ENCODE measurements at places on chromosomes 6 and 20.

DNA sequence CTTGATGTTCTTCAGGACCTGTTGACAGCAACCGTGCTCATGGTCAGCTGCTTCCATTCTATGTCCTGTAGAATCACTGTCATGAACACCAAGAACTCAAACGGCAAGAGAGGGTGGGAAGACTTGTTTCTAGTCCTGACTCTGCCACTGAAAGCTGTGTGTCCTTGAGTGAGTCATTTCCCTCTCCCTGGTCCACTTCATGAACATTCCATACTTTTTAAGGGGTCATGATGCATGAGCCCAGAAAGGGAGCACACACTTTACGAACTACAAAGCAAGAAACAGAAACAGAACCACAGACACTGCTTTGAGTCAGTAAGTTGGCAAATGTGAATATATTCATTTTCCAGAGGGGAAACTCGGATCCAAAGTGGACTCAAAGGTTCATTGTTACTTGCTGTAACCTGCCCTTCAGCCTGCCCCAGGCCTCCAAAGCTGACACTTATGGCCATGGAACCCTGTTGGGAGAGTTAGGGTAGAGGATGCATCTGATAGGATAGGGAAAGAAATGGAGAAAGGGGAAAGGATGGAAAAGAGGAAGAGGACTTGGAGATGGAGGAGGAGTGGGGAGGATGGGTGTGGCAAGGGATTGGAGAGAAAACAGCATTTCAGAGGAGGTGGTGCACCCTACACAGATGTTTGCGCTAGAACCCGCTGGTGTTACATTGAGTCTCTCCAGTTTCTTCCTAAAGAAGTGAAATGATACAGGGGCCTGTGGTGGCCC, 129.8 kb downstream of the FOXO3 start:
- DNase-seq = no peak

DNA sequence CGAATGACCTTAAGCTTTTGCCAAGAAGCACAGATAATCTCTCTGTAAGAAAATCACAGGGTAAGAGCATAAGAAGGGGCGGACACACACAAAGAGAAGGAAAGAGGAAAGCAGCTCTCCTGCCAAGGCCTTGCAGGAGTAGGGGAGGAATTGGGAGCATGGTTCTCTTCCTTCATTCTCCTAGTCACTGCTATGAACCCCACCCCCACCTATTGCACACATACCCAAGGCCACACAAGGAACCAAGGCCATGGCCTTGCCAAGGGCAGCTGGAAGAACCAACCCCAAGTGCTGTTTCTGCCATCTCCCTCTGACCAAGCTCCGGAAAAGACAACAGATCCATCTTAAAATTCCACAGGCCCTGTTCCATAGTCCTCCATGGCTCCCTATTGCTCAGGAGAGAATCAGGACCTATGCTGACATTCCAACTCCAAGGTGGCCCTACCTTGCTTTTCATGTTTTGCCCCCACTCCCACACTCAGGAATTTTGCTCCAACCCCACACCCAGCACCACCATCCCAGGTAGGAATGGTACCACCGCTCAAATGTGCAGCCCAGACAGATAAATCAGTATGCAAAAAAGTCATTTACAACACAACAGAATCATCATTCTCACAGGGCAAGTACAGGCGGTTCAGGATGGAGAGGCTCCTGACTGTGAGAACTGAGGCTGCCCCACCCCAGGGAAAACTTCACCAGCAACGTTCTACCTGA, 31.3 kb downstream of the TRAM2 start:
- DNase-seq = no peak

- no peak for DNase-seq
Measured at GRCh38 chr6:46760925-46761324, 14.2 kb downstream of the ANKRD66 start.

DNA sequence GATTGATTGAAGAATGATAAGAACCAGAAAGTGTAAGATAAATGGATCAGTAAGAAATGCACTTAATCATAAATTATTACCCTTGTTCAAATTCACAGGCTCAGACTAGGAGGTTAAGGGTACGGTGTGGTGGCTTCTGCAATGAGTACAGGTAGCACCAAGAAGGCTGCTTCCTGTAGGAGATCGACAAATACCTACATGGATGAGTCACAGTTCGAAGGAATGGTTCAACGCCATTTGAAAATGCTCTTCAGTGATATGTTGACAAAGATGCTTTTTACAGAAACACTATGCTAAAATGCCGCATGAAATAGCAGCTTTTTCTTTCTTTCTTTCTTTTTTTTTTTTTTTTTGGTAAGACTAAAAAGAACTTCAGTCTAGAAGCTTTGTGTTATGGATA, 116.2 kb downstream of the DTNBP1 start:
- no peak for DNase-seq

DNA sequence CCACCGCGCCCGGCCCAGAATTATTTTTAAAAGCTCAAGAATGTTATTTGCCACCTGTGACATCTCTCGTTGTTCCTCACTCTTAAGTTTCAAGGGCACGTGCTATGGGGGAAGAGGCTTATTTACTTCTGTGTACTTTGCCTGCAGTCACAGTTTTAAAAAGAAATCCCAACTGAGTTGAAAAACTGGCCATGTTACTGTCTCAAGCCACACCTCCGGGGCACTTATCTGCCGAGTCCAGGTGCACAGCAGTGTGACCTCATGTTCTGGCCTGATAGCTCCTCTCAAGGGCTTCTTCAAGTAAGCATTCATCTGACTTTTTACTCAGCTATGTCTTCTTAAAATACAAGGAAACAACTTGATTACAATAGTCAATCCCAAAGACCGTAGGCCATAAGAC, 34.5 kb downstream of the SHLD1 start:
- DNase-seq = no peak

DNA sequence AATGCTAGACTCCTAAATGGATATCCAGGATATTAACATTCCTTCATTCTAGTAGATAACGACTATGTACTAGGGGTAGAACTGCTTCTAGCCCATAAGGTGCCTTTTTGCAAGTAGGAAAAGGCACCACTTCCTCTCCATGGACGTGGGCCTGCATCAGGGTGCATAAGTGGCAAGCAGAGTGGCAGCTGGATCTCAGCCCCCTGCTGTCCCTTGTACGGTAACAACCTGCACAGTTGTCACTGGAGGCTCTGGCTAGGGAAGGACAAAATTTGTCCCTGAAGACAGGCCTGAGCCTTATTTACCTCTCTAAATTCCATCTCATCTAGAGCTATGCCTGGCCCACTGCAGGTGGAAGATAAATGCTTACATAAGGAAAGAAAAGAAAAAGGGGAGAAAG, 42.5 kb upstream of the SAYSD1 start:
- DNase-seq = no peak

- no peak for DNase-seq
Measured at GRCh38 chr6:99366852-99367251, 17.4 kb upstream of the FAXC start.

DNA sequence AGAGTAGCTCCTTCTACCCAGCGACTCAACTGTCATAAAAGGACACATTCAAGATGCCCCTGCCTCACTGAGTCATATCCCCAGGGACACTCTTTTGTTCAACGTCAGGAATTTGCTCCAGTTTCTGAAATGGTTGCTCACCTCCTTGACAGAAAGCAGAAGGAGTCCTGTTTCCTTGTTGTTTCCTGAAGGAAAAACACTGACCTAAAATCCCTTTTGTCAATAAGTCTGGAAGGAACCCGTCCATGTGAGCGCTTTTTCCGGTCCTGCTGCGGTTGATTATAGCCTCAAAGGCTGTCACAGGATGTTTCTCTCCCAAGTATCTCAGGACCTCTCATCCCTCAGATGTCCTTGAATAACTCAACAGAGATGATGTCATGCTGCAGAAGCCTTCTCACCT, 113.6 kb upstream of the PLEKHG1 start:
- DNase-seq = no peak

Measured in COLO829 (cell line).